NCI-H2171 treated with DMSO at 0.1 percent for 48 hours (cell line): ENCODE measurements at places on chromosomes 16 and 17.

- DNase-seq: no peak
These were observed 46.7 kb upstream of the JPH3 start for GRCh38 chr16:87555647-87556046.

GRCh38 chr16:48447940-48448536 lies 62.8 kb upstream of the SIAH1 start:
- DNase-seq: no peak

DNA sequence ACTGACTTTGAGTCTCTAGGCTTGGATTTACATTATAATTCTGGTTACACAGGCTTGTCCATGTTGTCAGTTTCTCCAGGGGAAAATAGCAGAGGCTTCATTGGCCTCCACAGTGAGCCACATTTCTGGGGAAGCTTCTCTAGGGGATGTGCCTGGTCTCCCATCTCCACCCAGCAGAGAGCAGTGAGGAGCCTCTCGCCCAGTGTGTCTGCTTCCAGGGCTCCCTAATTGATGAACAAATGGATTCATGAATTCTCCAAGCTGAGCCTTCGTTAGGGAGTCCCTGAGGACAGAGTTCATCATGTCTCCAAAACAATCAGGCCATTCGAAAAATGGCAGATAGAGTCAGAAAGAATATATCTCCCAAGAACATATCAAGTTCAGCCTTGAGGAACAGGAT lies 162.4 kb upstream of the TOX3 start:
- no peak for DNase-seq

- no peak for DNase-seq
These were observed 20.3 kb downstream of the HASPIN start for GRCh38 chr17:3744014-3744413.

GRCh38 chr16:53084746-53085334 lies 30.0 kb downstream of the CHD9 start:
- DNase-seq: no peak

- no peak for DNase-seq
These were observed 43.8 kb downstream of the COX10 start for GRCh38 chr17:14113137-14113536.

- no peak for DNase-seq
These were observed 102.5 kb downstream of the SALL1 start for GRCh38 chr16:51048544-51048943.

DNA sequence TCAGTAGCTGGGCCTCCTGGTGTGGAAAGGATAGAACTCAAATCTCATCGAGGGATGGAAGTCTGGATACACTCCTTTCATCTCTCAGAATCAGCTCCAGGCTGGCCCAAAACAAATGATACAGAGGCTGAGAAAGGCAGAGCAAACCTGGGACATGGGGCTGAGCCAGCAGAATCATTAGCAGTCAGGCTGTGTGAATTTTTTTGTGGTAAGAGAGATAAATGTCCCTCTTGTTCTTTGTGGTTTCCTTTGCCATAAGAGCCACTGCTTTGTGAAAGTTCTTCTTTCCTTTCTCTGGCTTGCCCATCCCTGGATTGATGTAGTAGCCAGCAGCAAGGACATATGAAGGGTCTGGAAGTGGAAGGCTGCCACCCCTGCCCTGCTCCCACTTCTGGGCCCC lies 146.2 kb downstream of the CDH13 start:
- DNase-seq: no peak

GRCh38 chr16:19886073-19886941 lies 1.7 kb upstream of the GPRC5B start:
- DNase-seq: peak; percentile 81

DNA sequence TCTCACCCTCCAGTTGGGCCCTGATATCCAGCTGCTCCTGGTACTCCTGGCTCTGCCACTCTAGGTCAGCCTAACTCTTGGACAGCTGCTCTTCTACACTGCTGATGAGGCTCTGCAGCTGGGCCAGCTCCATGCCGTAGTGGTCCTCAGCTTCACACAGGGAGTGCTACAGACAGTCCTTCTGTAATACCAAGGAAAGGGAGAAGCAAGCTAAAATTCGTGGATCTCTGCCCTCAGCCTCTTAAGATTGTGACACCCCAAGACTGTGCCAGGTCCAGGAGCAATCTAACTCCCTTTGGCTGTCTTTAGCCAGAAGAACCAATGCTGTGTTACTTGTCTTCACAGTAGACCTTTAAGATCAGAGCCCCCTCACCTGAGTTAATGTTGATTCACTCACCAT lies 7.7 kb upstream of the KRT38 start:
- no peak for DNase-seq

- no peak for DNase-seq
These were observed 25.9 kb downstream of the OGFOD1 start for GRCh38 chr16:56477096-56477878.

DNA sequence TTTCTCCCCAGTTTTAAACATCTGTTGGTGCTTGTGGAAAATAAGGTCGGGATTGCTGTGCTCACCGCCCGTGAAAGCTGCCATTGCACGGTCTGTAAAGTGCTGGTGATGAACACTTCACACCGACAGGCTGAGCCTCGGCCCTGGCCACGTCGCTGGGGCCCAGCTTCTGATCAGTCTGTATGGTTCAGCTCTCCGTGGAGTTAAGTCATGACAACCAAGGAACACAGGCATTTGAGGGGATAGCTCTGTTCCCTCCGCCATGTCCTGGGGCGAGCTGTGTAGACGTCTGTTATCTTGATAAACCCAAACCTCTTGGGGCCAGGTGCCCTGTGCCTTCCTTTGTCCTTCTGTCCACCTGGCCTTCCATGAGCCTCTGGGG lies 110.6 kb downstream of the METRNL start:
- no peak for DNase-seq

DNA sequence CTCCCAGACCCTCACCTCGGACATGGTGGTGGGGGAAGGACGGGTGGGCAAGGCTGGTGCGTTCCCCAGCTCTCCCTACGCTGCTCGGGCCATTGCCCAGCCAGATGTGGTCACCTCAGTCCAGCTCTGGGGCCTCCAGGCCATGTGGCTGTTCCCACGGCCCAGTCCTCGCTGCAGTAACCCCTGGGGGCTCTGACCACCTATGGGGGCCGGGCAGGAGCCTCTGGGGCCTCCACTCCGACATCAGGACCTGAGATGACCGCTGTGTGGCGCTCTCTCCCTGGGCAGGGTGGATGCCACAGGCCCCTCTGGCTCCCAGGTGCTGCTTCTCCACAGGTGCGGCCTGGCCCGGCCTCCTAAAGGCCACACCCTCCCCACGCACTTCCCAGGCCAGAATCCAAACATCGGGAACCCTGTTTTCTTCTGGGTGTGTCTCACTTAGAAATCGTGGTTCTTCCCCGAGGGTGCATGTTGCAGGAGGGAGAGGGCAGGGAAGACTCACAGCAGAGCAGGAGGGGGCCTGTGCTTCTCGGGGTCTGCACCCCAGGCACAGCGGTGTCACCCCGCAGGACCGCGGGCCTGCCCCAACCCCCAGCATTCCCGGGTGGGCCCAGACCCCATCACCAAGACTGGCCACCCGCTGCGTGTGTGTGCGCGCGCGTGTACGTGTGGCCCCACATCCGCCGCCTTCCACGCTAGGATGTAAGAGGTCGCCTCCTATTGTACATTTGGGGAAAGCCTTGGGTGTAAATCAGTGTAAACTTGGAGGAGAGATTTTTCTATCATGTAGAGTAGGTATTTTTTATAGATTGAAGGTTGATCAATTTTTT lies 5.9 kb upstream of the CAPN15 start:
- no peak for DNase-seq

- no peak for DNase-seq
These were observed 96.8 kb downstream of the OMG start for GRCh38 chr17:31200287-31200686.

- peak; percentile 69 for DNase-seq
These were observed 448 bp downstream of the STAT5B start for GRCh38 chr17:42275527-42276358.

DNA sequence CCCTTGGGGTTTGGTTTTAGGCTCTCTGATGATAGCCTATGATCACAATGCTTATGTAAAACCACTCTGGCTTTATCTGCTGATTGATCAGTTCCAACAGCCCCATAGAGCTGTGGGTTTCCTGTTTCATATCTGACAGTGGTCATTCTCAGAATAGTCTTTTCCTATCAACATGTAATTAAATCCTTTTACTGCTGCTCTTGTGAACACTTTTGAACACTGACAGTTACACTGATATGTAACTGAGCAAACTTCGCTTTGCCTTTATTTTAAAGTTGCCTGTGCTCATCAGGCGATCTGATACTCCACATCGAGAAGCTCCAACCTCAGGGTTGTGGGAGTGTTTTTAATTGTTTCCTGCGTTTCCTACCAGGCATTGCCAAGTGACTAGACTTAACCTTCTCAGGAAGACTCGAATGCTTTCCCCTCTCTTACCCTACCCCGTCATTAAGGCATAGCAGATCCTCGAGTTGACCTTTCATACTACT lies 17.3 kb upstream of the CLEC18B start:
- no peak for DNase-seq

GRCh38 chr16:13136901-13137300 lies 235.5 kb downstream of the SHISA9 start:
- DNase-seq: peak; percentile 45

DNA sequence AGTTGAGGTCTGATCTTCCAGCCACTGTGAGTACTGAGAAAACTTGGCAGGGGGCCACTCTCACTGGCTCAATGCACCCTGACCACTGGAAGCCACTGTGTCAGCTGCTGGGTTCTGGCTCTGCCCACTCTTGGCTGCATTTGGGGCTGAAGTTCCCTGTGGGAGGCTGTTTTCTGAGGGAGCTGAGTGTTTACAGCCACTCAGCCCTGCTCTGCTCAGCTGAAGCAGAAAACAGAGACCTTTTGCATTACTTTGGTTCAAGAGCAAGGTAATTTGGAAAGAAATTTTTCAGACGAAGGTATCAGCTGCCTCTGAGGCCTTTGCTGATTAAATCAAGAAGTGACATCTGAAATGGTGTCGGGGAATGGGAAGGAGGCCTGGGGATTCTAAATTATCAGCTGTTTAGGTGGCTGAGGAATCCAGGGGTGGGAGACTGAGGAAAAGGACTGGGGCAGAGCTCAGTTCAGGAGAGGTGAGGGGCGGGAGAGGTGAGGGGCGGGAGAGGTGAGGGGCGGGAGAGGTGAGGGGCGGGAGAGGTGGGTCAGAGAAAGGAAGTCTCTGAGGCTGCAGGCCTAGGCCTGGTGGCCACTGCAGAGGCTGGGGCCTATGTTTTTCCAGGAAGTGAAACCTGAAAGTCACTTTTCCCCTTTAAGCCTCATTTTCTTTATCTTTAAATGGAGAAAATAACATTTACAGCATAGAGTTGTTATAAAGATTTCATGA lies at the start of gene ACSM5:
Gene ACSM5 (plus strand): TSS at position 137 of the 723 bp plus-strand sequence. CDS start 1,951 bp downstream, outside the sequence.
- no peak for DNase-seq

GRCh38 chr17:17533901-17534441 lies 37.8 kb upstream of the RASD1 start:
- DNase-seq: no peak

GRCh38 chr16:14409563-14409962 lies 220.5 kb downstream of the PARN start:
- no peak for DNase-seq

DNA sequence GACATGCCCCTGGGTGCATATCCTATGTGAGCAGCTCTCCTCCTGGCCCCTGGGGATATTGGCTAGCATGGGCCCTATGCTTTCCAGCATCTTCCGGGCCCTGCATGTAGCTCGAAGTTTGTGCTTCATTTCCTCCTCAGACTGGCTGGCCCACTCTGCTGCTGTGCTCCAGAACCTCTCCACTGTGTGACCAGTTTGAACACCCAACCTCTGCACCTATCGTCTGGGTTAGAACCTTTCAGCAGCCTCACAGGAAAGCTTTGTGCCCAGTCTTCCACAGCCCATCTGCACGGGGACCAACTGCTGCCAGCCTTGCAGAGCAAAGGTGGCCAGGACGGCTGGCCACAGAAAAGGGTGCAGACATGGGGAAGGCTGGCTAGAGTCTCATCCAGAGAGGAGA lies 10.2 kb upstream of the CLEC18B start:
- DNase-seq: no peak

DNA sequence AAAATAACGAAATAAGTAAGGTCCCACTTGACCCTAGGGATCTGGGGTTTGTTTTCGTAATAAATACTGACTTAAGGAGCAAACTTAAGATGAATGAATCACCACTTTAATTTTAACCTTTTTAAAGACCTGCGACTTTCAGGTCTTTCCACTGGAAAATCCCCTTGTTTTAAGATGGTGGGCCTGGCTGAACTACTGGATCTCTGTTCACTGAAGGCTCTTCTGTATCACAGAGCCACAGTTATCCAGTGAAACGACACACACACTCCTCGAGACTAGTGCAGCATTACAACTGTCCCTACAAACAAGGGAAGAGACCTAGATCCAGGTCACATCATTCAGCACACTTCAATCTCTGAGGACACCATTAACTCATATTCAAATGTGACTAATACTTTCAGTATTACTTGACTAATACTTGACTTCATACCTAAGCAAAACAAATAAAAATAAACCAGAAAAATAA lies 299.0 kb downstream of the CEP112 start:
- DNase-seq: no peak

DNA sequence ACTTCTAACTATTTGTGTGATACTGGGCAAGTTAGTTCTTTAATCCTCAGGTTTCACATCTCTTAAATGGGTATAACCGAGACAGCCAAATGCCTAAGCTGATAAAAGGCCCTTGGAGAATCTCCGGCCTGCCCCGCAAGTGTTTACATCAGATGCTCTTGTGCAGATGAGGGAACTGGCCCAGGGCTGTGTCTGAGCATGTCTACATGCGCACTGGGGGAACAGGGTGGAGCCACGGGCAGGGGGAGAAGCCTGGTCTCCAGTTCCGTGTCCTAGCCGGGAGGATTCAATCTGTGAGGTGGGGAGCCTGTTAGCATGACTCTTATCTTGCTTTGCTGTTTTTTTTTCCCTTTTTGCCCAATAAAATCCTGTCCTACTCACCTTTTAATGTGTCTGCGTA lies 222.9 kb downstream of the CDH8 start:
- no peak for DNase-seq

DNA sequence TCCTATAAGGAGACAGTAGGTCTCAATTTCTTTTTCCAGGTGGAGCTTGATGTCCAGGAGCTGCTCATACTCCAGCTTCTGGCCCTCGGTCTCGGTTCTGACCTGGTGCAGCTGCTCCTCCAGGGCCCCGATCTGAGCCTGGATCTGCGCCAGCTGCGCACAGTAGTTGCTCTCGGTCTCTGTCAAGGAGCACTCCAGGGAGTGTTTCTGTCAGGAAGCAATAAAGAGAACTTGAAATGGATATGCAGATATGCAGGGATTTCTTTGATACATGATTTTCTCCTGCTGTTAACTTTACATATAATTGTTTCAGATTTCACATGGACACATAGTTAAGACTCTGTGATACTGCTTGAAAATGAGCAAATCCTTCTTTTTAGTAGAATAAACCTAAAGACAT lies 4.7 kb downstream of the KRT25 start:
- DNase-seq: no peak

- no peak for DNase-seq
These were observed 162.5 kb downstream of the MAF start for GRCh38 chr16:79437764-79438751.
